Foreskin keratinocyte (primary cell): ENCODE measurements at places on chromosomes 11 and 22. TPM values are rescaled to one million over a fixed set of nuclear protein-coding genes. Genes with fewer than 3 reads are reported as not detected.

The SCGB1A1 gene
- not detected in 2 replicates for total RNA-seq

The GRK3 gene
- 10.0 and 12.2 TPM in 2 replicates for total RNA-seq

GRCh38 chr11:2402106-2402505, 1.6 kb downstream of the TSSC4 start:
- DNase-seq, result no peak

DNA sequence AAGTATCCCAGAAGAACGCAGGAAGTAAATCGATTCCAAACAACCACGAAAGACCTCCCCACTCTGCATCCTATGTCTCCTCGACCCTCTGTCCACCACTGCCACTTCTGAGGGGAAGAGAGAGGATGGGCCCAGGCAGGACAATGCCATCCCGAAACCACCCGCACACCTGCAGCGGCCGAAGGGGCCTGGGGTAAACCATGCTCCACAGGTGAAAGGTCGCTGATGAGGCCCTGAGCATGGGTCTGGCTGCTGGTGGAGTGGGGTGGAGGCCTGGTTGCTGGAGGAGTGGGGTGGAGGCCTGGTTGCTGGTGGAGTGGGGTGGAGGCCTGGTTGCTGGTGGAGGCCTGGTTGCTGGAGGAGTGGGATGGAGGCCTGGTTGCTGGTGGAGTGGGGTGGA, 13.1 kb downstream of the TOLLIP start:
- no peak for DNase-seq

GRCh38 chr11:102564110-102564509, 33.6 kb upstream of the MMP7 start:
- DNase-seq, result peak; percentile 95

- no peak for DNase-seq
Observed at GRCh38 chr11:103622296-103622695, 414.1 kb upstream of the DDI1 start.
